ENCODE measurements at places on chromosomes 7 and 10.

GRCh38 chr7:148684289-148684830 lies 14.3 kb upstream of the CUL1 start:
- no peak for DNase-seq

- DNase-seq, result no peak
Observed at GRCh38 chr7:51303142-51303525, 13.5 kb downstream of the COBL start.

DNA sequence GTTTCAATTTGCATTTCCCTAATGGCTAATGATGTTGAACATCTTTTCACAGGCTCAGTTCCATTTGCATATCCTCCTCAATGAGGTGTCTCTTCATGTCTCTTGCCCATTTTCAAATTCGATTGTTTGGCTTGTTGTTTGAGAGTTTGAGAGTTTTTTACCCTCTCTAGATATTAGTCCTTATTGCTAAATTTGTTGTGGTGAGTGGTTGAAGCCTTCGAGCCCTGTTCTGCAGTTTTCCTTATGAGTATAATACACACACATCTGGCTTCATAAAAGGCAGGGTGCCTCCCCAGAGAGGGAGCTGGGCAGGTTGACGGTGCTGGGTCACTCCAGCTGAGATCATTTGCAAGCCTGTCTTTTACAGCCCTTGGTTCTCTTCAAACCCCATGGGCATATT lies 65.1 kb downstream of the RGS10 start:
- no peak for DNase-seq

GRCh38 chr7:128304212-128304611 lies 39.5 kb downstream of the RBM28 start:
- DNase-seq, result no peak

GRCh38 chr7:132030883-132031282 lies 474.5 kb upstream of the PODXL start:
- DNase-seq, result no peak

GRCh38 chr10:130817046-130817624 lies 494.4 kb downstream of the TCERG1L start:
- no peak for DNase-seq

DNA sequence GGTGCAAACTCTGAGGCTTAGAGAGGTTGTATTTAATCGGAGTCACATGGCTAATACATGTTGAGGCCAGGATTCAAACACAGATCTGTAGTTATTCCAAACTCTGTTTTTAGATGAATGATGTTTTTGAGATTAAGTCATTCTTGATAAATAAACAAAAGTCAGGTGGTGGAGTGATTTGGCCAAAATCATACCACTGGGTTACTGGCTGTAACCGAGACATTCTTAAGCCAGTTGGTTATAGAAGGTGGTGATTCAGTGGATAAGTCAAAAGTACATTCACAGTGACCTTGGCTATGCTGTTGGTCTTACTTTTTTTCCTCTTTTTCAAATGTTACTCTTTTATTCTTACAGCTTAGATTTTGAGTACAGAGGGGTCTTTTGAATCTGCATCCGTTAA lies 361.4 kb downstream of the KIF20B start:
- DNase-seq, result no peak

GRCh38 chr10:95306318-95306650 lies 15.5 kb upstream of the PDLIM1 start:
- no peak for DNase-seq

DNA sequence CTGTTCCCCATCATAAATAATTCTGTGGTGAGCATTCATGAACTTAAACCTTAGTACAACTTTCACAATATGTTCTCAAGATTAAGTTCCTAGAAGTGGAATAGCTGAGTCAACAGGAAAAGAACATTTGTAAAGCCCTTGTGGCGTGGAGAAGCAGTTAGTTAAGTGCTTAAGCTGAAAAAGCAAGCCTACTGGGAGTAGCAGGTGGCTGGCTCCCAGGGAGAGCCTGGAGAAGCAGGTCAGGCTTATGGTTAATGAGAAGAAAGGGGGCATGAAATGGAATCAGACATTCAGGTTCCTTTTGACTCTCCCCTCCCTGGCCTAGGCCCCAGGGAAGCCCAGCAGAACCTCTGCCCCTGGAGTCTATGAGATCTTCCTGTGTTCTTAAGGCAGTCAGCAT lies 35.3 kb downstream of the VSTM4 start:
- no peak for DNase-seq

DNA sequence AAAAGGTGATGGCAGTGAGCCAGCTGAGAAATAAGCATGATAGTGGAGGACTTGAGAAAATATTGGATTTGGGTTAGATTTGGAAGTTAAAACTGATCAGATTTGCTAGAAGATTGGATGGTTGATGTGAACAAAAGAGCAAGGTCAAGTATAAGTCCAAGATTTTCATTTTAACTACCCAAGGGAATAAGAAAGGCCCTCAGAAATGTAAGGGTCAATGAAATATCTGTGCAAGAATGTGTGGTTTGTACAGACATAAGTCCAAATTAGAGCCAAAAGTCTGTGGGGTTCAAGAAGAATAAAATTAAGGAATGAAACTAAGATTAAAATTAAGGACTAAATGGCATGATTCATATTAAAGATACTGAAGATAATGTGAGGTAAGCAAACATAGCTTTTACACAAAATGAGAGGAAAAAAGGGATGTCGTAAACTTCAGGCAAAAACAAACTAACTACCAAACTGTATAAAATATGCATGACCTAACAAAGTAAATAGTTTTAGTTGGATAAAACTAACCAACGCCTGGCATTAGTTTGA lies 78.4 kb upstream of the CACNA2D1 start:
- DNase-seq, result no peak

GRCh38 chr7:1466524-1467271 lies 7.4 kb upstream of the MICALL2 start:
- DNase-seq, result no peak

DNA sequence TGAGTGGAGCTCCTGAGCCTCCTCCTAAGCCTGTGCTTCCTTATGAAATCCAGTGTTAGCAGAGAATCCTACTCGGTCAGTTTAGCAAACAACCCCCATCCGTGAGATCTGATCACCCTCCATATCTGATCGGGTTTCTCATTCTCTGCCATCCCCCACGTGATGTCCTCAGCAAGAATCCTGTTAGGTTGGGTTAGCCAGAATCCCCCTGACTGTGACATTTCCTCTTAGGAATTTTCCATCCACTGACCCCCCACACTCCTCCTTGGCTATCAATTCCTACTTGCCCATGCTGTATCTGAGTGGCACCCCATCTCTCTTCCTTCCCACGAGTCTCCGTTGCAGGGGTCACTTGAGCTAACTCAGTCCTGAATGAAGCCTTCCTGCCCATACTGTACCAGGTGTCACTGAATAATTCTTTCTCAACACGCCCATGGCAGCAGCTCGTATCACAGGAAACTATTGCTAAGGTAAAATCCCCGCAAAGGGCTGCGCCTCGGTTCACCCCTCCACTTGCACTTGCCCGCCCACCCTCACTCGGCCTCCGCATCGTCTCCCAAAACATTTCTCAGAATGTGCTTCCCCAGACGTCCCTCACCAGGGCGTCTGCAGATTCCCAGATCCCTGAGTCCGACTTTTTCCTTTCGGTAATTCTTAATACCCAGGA lies 44.1 kb downstream of the MYOF start:
- DNase-seq, result no peak
